ENCODE measurements at places on chromosomes 1 and 21. TPM values are rescaled to one million over a fixed set of nuclear protein-coding genes. Genes with fewer than 3 reads are reported as not detected.
A peak's percentile ranks its signal among the peaks of the same experiment; 100 is the strongest.

DNA sequence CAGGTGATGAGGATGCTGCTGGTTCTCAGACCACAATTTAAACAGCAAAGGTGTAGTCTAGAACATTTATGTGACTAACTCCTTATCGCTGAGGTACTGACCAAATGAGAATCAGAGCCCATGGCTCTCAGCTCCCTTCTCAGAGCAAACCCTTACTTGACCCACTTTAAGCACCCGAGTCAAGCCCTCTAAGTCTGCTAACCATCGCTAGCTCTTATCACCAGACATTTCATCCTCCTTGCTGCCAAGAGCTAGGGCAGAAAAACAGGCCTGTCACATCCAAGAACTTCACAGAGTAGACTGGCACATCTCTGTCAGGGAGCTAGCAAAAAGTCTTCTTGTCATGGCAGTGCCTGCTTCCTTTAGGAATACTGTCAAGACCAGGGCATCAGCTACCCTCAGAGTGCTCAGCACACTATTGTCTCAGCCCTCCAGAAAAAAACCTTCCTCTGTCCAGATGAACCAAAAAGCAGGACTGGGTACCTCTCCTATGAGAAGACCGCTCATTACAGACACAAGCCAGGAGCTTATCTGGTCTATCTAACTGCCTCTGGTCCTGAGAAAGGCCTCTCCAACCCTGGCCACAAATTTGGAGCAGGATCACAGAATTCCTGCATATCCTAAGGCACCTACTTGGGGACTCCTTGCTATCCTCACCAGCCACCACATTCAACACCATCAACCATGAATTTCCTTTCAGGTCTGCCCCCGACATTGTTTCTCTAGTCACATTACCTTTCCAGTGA lies 26.2 kb downstream of the ERI3 start:
- no peaks in the 10 kb centered on the region for H3K27me3 ChIP-seq
- peaks cover 3% of the 10 kb centered on the region for H3K36me3 ChIP-seq
- DNase-seq = no peak
- H3K27ac ChIP-seq = no peak overlapping the region
- no peak overlapping the region for H3K4me3 ChIP-seq

- H3K36me3 ChIP-seq = no peaks in the 10 kb centered on the region
- no peak overlapping the region for H3K4me3 ChIP-seq
- DNase-seq = no peak
Measured at GRCh38 chr1:65260851-65261473, 48.4 kb upstream of the DNAJC6 start.

- no peaks in the 10 kb centered on the region for H3K27me3 ChIP-seq
- DNase-seq = no peak
- H3K4me1 ChIP-seq = peaks cover 12% of the 10 kb centered on the region
- no peak overlapping the region for H3K4me3 ChIP-seq
Measured at GRCh38 chr1:8251635-8252034, 66.3 kb upstream of the SLC45A1 start.

DNA sequence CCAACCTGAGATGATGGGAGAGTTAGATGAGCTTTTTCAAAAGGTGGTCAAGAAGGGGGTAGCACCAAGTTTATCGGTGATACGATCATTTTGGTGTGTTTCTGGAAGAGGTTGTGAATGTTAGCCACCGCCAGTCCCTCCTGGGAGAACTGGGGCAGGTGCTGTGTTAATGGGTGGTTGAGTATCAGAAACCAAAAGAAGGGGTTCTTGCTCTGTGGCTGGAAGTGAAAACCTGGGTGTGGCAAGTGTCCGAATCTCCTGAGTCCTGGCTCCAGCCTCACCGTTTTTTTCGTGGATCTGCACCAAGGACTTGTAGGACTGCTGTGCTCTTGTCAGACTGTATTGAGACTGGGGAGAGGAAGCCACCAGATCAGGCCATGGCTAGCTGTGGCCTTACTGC lies 7.8 kb downstream of the UBE2Q1 start:
- no peak overlapping the region for H3K27ac ChIP-seq
- no peak overlapping the region for H3K4me3 ChIP-seq
- no peak for DNase-seq
- no peaks in the 10 kb centered on the region for H3K4me1 ChIP-seq

DNA sequence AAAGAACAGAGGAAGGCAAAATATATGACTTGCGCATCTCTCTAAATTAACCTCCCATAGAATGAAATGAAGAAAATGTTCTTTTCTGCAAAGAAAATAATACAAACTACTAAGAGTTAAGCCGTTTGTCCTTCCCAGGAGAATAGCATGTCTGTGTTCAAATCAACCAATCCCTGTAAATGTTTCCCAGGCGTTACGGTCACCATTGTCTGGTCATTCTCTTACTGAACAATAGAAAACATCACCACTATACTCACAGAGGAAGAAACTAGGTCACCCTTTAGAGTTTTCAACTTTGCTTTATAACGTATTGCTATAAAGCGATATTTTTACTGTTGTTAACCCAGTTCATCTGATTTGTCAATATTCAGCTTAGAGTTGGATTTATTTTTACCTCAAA lies 34.1 kb downstream of the COL11A1 start:
- no peaks in the 10 kb centered on the region for H3K27me3 ChIP-seq
- H3K4me1 ChIP-seq = 0 out of 2 replicates have a peak, but pooled peaks cover 3% of the 10 kb centered on the region
- H3K36me3 ChIP-seq = no peaks in the 10 kb centered on the region
- H3K4me3 ChIP-seq = no peak overlapping the region
- no peak for DNase-seq

DNA sequence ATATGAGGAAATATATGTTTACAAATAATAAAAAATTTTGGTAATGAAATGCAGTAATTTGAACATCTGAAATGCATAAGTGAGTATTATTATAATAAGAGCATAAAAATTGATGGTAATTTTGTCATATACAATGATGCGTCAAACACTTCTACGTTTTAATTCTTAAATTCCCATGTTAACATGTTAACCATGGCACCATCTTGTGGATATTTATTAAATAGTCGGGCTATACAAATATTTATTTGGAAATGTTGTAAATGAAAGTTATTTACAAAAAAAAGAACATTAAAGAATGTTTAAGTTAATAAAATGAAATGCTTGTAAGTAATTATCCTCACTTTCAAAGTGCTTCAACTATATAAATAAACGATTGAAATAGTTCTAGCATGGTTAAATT lies 57.2 kb upstream of the C1orf185 start:
- H3K27ac ChIP-seq = no peak overlapping the region
- H3K4me3 ChIP-seq = no peak overlapping the region

DNA sequence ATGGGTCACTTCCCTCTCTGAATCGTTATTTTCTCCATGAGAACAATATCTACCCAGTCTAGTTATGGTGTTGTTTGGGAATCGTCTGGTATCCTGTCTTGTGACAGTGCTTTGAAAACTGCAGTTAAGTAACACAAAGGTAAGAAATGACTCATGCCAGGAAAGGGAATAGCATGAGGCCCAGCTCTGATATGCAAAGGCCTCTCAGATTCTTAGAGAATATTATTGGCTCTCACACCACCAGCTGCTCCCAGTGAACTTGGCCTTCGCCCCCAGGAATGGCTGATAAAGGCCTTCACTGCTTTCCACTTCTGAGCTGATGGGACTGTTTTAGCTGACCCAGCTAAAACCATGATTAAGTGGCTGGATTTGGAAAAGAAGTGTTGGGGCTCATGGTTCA lies 27.1 kb downstream of the NEK2 start:
- H3K27me3 ChIP-seq = no peaks in the 10 kb centered on the region
- H3K36me3 ChIP-seq = no peaks in the 10 kb centered on the region
- H3K4me1 ChIP-seq = peaks cover 8% of the 10 kb centered on the region
- no peak overlapping the region for H3K27ac ChIP-seq
- DNase-seq = no peak

- peaks cover 14% of the 10 kb centered on the region for H3K27me3 ChIP-seq
- H3K27ac ChIP-seq = no peak overlapping the region
- H3K4me1 ChIP-seq = peaks cover 18% of the 10 kb centered on the region
- H3K4me3 ChIP-seq = peak overlapping the region; percentile 61
Measured at GRCh38 chr1:9129266-9130041, 552 bp upstream of the GPR157 start.

GRCh38 chr1:39623053-39623452 lies 16.4 kb downstream of the HEYL start:
- no peaks in the 10 kb centered on the region for H3K4me1 ChIP-seq
- peaks cover 52% of the 10 kb centered on the region for H3K27me3 ChIP-seq
- DNase-seq = no peak
- H3K4me3 ChIP-seq = no peak overlapping the region

DNA sequence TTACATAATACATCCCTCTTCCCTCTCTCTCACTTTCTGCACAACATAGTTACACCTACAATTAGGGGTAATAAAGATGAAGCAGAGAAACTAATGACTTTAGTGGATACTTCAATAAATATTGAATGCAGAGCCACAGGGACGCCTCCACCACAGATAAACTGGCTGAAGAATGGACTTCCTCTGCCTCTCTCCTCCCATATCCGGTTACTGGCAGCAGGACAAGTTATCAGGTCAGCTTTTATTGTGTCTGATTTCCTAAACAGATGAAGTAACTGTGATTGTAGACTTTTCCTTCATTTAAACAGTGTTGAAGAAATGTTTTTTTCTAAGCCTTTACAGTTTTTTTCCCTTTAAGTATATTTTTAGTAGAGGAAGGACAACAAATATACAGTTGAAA lies 281.6 kb downstream of the TPR start:
- peaks cover 13% of the 10 kb centered on the region for H3K4me1 ChIP-seq
- peak overlapping the region; percentile 67 for H3K27ac ChIP-seq
- no peaks in the 10 kb centered on the region for H3K36me3 ChIP-seq
- H3K4me3 ChIP-seq = no peak overlapping the region
- H3K27me3 ChIP-seq = no peaks in the 10 kb centered on the region

DNA sequence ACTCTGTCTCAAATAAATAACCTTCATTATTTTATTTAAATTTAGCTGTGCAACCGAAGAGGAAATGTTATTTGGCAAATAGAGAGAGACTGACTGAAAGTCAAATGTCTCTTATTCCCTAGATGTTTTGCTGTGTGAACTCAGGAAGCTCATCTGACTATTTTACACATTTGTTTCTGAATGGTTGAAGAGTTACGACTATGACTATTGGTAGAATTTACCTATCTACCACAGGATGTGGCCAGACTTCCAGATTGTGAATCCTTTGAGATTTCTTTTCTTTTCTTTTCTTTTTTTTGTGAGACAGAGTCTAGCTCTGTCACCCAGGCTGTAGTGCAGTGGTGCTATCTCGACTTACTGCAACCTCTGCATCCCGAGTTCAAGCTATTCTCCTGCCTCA lies 5.3 kb upstream of the SDE2 start:
- H3K36me3 ChIP-seq = no peaks in the 10 kb centered on the region
- H3K27ac ChIP-seq = no peak overlapping the region
- peaks cover 22% of the 10 kb centered on the region for H3K4me1 ChIP-seq

- H3K4me1 ChIP-seq = peaks cover 15% of the 10 kb centered on the region
- no peak overlapping the region for H3K4me3 ChIP-seq
- no peak for DNase-seq
- H3K36me3 ChIP-seq = no peaks in the 10 kb centered on the region
Measured at GRCh38 chr1:201355471-201355870, 22.0 kb downstream of the TNNT2 start.

DNA sequence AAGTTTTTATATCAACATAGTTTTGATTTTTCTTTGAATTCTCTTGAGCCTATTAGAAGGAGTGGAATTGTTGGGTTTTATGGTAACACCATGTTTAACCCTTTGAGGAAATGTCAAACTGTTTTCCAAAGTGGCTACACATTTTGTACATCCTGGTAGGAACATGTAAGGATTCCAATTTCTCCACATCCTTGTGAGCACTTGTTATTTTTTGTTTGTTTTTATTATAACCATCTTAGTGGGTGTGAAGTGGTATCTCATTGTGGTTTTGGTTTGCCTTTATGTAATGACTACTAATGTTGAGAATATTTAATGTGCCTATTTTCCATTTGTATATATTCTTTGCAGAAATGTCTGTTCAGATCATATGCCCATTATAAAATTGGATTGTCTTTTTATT lies 120.5 kb downstream of the FGGY start:
- H3K36me3 ChIP-seq = no peaks in the 10 kb centered on the region
- H3K4me3 ChIP-seq = no peak overlapping the region
- H3K27ac ChIP-seq = no peak overlapping the region
- no peak for DNase-seq
- H3K4me1 ChIP-seq = peaks cover 27% of the 10 kb centered on the region
- H3K27me3 ChIP-seq = no peaks in the 10 kb centered on the region

- H3K27me3 ChIP-seq = no peaks in the 10 kb centered on the region
- H3K4me1 ChIP-seq = no peaks in the 10 kb centered on the region
- no peak overlapping the region for H3K4me3 ChIP-seq
- peaks cover 3% of the 10 kb centered on the region for H3K36me3 ChIP-seq
- no peak for DNase-seq
Measured at GRCh38 chr1:25556791-25557476, 13.5 kb downstream of the LDLRAP1 start.

GRCh38 chr1:55500601-55501000 lies 285.4 kb upstream of the USP24 start:
- H3K27me3 ChIP-seq = no peaks in the 10 kb centered on the region
- no peak for DNase-seq
- no peak overlapping the region for H3K4me3 ChIP-seq
- H3K36me3 ChIP-seq = no peaks in the 10 kb centered on the region
- H3K27ac ChIP-seq = no peak overlapping the region
- H3K4me1 ChIP-seq = no peaks in the 10 kb centered on the region

- H3K36me3 ChIP-seq = peaks cover 21% of the 10 kb centered on the region
- no peak overlapping the region for H3K27ac ChIP-seq
- peaks cover 8% of the 10 kb centered on the region for H3K4me1 ChIP-seq
- no peak overlapping the region for H3K4me3 ChIP-seq
- H3K27me3 ChIP-seq = no peaks in the 10 kb centered on the region
- DNase-seq = no peak
Measured at GRCh38 chr1:42784547-42784945, 245 bp upstream of the TMEM269 start.

DNA sequence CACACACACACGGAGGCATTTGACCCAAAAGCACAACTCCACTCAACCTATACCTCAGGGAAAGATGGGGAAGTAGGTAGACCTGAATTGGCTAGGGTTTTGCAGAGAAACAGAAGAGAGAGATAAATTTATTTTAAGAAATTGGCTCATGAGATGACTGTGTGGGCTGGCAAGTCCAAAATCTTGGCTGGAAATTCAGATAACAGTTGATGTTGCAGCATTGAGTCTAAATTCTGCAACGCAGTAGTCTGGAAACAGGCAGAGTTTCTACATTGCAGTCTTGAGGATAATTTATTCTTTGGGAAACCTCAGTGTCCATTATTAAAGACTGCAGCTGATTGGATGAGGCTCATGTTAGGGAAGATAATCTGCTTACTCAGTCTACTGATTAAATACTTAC lies 4.3 kb upstream of the LCE2B start:
- no peak overlapping the region for H3K27ac ChIP-seq
- H3K4me1 ChIP-seq = no peaks in the 10 kb centered on the region
- no peak overlapping the region for H3K4me3 ChIP-seq
- peaks cover 76% of the 10 kb centered on the region for H3K36me3 ChIP-seq
- no peak for DNase-seq

ACTL8 gene
- total RNA-seq = 0.80 TPM

FCRL1 gene
- total RNA-seq = not detected

FCN3 gene
- 1.3 TPM for total RNA-seq

MYOG gene
- not detected for total RNA-seq

All from WTC11 (cell line).